ENCODE measurements at places on chromosomes 2 and 18. TPM values are rescaled to one million over a fixed set of nuclear protein-coding genes. Genes with fewer than 3 reads are reported as not detected.

DNA sequence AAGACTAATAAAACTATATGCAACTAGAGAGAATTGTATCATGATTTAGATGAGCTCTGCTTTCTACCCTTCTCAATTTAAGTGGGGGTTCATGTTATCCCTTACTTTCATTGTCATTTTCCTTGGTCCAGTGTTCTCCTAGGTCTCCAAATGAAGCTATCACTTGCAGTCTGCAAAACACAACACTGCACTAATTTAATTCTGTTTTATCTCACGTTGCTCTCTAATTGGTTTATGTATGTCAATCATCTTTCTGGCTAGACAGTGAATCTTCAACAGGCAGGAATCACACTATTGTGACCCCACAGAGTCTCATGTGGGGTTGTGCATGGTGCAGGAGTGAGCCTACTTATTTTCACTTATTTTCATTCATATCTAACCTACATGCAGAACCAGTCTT is 348.3 kb upstream of the SYT4 start:
- DNase-seq: no peak

DNA sequence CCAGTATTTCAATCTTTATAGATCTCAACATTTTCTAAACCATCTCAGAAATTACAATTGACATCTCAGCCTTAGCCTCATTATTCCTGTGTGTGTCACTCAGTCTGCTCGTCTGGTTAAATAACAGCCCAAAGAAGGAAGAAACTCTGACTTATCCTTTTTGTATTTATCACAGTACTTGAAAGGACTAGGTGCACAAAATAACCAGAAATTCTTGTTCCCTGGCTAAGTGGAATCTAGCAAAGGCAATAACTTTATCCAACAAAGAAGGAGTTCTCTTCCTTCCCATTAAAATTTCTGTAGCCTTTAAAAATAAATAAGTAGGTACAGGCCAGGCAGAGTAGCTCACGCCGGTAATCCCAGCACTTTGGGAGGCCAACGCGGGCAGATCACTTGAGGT is 139.9 kb upstream of the PID1 start:
- DNase-seq: no peak

CCDC68 gene
- total RNA-seq: not detected

DSG4 gene
- not detected for total RNA-seq

DNA sequence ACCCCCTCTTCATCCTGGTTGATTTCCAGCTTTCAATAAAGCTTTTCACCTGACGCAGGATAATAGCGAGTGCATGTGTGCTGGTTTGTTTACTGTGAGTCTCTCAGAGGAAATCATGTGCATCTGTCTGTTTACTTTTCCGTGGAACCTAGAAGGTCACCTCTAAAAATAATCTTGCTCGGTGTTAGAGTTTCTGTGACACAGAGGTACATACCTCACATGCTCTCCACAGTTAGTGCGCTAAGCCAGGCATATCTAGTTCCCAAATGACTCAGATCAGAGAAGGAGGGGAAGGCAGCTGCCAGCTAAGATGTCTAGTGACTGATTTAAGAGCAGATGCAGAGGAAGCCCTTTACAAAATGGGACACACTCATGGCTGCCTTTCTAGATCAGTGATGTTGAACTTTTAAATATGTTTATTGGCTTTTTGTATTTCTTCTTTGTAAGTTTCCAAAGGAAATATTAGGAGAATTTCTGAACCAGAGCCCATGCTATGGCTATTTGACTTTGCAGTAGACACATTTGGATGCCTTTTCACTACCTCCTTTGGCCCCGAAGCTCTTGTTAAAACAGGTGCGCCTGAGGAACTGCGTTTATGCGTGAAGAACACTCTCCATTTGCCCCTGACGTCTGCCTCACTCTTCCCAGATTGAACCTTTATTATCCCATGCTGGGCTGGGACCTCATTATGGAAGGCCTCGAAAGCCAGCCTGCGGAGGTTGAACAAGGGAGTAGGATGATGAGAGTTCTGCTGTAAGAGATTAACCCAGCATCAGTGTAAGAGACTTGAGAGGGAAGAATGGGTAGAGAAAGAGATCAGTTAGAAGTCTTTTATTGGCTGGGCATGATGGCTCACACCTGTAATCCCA is 145.6 kb downstream of the FAM161A start:
- peak; percentile 35 for DNase-seq

LRATD1 gene
- total RNA-seq: not detected

DNA sequence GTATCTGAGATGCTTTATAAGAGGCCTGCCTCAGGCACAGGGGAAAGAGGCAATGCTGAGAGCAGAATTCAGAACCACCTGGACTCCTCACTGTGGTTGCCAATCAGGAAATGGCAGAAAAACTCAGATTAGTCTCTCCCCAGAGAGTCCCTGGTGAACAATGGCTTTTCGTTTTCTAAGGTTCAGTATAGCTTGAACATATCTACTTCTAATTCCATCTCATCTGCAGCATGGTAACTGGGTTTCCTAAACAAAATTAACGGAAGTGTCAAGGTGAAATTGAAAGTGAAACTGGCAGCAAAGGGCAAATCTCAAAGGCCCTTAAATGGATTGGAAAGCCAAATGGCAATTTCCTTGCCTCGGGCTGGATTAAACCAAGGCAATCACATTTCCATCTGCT is 480.2 kb upstream of the ACVR2A start:
- DNase-seq: no peak

GPAT2 gene
- 11.1 TPM for total RNA-seq

DNA sequence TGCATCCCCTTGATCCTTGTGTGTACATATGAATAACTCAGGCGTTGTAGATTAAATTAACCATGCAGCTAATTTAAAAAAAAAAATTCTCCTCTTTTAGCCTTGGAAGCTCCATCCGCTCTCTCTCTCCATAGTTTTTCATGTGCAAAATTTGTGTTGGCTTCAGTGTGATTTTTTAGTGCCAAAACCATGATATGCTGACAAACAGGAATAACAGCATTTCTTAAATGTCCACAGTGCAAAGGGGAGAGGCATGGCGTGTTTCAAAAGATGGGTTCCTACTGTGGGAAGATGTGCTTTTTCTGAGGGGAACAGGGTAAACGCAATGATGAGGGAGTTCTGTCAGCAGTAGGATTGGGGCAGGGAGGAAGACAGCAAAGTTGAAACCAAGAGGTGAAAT is 247.0 kb downstream of the ICOS start:
- DNase-seq: no peak

GRCh38 chr18:9287036-9287435 is 47.5 kb upstream of the TWSG1 start:
- no peak for DNase-seq

PDE6D gene
- total RNA-seq: 37.8 TPM

DNA sequence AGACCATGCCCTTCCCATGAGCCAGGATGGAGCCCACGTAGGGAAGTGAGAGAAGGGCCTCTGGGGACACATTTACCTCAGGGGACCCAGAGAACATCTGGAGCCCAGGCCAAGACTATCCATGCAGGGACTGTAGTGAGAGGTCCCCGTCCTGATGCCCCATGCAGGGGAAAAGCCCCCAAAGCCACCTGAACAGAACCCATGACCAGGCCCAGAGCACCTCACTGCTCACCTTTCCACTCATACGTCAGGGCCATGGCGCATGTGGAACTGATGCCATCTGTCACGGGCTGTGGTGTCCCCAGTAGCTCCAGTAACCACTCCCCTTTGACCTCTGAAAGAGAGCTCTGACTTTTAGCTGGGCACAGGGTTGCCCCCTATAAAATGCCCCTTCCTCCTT is 106.5 kb upstream of the TEX51 start:
- DNase-seq: no peak

DNA sequence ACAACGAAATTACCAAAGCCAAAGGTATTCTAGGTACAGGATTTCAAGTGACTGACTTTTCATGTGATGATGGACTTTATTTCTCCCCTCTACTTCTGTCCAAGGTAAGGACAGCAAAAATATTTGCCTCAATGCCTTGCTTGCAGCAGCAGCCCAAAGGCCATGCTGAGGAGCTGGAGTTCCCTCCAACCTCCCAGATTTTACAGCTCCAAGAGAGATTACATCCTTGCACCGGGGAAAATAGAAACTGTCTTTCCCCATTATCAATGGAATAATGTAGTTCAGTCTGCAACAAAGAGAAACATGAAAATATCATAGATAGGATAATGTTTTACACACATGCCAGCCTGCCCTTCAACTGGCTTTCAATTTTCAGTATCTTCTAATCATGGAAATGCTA is 13.5 kb downstream of the HSPD1 start:
- no peak for DNase-seq

GRCh38 chr2:20797096-20797495 is 25.8 kb downstream of the LDAH start:
- DNase-seq: no peak
